Calu3 (cell line): ENCODE measurements at places on chromosomes 12 and 14.

DNA sequence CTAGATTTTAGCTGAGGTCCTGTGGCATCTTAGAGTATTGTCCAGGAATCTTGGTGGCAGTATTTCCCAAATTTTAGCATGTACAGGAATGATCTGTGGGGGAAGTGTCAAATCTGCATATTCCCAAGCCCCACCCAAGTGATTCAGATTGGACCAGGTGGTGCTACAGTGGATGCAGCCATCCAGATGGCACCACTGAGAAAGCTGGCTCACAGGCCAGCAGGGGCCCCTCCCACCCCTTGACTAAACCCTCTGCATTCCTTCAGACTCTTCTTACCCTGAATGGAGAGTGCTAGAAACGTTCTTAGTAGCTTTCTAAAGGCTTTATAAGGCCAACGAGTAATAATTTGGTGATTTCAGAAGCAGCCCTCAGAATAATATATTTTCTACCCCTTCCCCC lies 255.2 kb downstream of the NRXN3 start:
- DNase-seq = no peak

GRCh38 chr14:50388256-50388931 lies 8.3 kb downstream of the CDKL1 start:
- peak; percentile 30 for DNase-seq

- DNase-seq = no peak
These were observed 91.5 kb downstream of the FBXL14 start for GRCh38 chr12:1502831-1503230.

DNA sequence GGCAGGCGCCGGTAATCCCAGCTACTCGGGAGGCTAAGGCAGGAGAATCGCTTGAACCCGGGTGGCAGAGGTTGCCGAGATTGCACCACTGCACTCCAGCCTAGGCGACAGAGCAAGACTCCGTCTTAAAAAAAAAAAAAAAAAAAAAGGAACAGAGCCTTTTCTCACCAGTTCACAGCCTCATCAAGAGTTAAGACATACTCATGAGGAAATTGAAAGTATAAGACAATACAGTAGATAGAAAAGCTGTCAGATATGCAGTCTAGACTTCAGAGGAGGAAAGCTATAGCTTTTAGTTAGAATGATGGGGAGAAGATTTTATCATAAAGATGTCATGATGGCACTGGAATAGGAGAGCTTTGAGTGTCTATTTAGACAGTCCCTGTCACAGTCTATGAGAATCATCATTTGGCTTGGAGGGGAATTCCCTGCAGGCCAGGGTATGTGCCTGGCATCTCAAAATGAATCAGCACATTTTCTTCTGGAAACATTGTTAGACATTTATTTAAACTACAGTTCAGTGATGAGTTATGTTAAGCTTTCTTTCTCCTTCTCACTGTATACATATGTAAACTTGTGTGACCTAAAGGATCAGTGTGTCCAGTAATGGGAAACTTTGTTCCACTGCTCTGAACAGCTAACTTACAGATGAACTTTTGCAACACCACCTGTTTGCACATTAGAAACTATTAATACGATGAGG lies 2.9 kb upstream of the RAB35 start:
- no peak for DNase-seq

DNA sequence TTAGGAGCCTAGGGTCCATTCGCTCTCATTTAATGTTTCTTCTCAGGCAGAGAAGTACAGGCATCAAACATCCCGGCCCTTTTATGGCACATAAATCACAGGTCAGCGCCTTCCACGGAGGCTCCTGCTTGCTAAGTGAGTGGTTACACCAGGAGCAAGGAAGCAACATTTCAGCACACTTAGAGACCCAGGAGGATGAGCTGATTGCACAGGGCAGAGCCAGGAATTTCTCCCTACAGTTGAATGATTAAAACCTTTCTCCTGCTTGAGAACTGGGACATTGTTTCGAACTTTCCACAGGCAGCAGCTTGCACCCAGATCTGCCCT lies 233.4 kb downstream of the SPTSSA start:
- DNase-seq = no peak

DNA sequence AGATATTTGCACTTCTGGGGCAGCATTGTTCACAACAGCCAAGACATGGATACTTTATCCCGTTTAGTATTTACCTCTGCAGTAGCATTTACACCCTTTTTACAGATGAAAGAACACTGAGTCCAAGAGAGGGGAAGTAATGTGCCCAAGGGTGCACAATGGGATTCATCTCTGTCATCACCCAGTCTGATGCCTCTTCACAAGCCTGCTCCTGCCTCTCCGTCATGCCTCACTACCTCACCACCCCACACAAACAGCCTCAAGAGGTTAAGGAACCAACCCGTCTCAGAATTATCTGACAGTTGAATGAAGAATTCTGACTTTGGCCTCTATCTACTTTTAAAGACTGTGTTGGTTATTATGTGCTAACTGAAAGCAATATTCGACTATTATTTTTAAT lies 368.4 kb downstream of the ATP23 start:
- no peak for DNase-seq

GRCh38 chr12:105724641-105725040 lies 394.1 kb downstream of the C12orf75 start:
- no peak for DNase-seq

- DNase-seq = no peak
These were observed 13.9 kb downstream of the COPZ1 start for GRCh38 chr12:54338698-54339296.

- DNase-seq = peak; percentile 6
These were observed 225.8 kb downstream of the CRADD start for GRCh38 chr12:93902736-93903562.

GRCh38 chr12:49057888-49058287 lies 2.7 kb downstream of the KMT2D start:
- no peak for DNase-seq

DNA sequence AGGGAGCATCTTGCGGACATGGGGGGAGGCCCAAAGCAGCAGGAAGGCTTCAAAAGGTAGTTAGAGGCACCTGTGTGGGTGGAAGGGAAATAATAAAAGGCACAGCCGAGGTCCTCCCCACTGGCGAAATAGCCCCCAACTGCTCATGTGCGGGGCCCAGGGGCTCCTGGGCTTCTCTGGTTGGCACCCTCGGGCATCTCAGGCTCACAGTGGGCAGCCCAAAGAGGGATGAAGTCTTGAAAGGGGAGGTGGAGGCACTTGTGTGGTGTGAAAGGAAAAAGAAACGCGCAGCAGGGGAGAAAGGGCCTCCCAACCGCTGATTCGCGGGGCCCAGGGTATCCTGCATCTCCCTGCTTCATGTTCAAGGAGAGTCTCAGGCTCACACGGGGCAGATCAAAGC lies 579.4 kb downstream of the ALG10 start:
- DNase-seq = no peak

- DNase-seq = no peak
These were observed 80.4 kb upstream of the TRHDE start for GRCh38 chr12:72191761-72192160.

GRCh38 chr12:32558903-32559302 lies 120.2 kb upstream of the DNM1L start:
- DNase-seq = no peak

GRCh38 chr12:62192903-62193250 lies 67.3 kb upstream of the USP15 start:
- no peak for DNase-seq

DNA sequence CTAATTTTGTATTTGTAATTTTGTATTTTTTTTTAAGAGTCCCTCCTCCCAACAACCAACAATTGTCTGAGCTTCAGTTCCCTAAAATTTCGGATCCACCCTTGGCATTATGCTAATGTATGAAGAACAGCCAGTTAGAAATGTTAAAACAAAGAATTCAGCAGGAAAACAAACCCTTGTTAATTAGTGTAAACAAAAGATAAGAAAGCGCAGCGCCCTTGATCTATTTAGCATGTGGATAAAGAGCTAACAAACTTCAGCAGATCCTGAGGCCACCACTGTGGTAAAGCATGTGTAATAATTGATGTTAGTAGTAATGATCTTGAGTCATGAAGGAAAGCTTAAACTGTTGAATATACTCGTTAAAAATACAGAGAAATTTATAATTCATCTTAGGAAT lies 199.8 kb downstream of the TMX1 start:
- DNase-seq = no peak

- DNase-seq = no peak
These were observed 153.8 kb upstream of the DDHD1 start for GRCh38 chr14:53306911-53307310.

DNA sequence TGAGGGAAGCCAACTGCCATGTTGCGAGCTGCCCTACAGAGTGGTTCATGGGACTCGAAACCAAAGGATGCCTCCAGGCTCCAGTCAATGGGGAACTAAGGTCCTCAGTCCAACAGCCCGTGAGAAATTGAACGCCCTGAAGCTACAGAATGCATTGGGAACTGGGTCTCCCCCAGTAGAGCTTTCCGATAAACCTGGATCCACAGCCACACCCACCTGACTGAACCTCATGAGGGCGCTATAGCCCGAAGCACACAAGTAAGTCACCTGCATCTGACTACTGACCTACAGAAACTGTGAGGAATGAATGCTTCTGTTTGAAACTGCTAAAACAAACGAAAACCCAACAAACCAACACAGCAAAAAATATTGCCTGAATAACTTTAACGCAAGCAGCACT lies 1297.7 kb downstream of the AACS start:
- no peak for DNase-seq

- no peak for DNase-seq
These were observed 15.9 kb downstream of the DEGS2 start for GRCh38 chr14:100143523-100143922.

- DNase-seq = no peak
These were observed 6.7 kb downstream of the TRMT5 start for GRCh38 chr14:60974090-60974651.

DNA sequence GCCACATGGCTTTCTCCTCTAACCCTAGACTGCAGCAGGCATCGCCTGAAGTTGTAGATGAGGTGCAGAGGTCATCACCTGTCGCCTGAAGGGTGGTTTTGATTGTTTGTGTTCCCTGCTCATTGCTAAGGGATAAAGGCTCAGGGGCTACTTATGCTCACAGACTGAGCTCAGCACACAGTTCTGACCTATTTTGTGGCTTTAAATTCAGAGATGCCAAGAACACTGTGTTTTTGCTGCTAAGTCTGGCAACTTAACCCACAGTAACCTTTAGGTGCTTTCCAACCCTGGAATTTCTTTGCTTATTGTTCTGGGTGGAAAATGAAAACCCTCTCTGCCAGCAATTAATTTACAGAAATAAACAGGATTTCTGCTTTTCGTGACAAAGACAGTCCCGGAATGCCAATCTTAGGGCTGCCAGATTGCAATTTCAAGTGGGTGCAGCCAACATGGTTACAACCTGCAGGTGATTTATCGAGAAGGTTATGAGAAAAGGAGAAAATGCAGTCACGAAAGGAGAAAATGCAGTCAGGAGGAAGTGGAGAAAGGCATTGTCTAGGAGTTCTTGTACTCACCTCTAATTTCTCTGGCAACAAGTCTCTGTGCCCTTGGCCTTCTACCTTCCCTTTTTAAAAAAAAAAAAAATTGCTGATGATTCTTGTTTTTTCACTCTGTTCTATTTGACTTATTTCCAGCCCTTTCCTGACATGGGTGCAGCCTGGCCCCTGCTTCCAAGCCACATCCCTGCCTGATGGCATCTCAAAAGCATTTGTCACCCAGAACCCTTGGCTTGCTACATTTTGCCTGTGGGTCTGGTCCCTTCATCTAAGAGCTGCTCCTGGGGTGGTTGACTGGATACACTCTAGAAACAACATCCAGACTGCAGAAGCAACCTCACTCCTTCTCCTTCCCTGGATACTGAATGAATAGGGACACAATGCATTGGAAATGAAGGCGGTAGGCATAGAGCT lies 23.3 kb downstream of the NPC2 start:
- no peak for DNase-seq

DNA sequence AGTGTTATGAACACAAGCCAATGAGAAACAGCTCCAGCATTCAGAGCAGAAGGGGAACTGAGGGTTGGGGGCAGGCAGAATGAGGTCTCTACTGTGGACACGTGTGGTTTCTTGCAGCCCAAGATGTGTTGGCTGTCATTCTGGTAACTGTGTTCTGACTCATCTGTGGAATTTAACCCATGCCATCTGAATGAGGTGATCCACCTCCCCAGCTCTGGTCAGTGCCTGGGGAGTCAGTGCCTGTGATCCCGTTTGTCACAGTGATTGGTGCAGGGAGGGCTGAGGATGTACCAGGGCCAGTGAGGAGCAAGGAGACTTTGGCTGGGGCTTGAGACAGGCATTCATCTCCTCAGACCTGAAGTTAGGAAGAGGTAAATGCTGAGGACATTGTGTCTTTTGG lies 216.8 kb downstream of the MSRB3 start:
- DNase-seq = peak; percentile 18

DNA sequence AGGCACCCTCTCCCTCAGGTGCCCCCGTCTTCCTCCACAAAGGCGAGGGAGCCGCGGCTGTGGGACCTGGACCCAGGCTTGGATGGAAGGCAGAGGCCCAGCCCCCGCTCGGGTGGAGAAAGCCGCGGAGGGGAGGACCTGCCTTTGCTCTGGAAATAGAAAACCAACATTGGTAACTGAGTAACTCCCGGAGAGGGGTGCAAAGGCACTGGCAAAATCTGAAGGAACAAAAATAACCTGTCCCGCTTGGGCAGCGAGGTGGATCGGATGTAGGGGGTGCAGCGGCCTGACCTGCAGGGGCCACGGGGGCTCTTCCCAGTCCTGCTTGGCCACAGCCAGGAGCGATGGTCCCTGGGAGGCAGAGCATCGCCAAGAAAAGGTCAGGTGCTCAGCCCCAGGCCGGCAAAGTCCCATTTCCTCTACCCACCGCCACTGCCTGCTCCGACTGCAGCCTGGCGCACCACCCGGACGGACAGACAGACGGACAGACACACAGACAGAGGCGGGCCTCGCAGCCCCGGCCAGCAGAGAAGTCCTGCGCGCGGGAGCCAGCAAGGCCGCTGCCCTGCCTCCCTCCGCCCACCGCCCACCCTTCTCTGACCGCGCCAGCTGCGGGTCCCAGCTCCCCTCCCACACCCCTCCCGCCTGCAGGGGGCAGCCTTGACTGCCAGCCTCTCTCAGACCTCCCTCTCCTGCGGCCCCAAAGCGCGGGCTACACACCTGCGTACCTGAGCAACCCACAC lies 21.4 kb upstream of the TMEM106C start:
- no peak for DNase-seq

GRCh38 chr12:3364661-3365462 lies 126.1 kb upstream of the PRMT8 start:
- no peak for DNase-seq

DNA sequence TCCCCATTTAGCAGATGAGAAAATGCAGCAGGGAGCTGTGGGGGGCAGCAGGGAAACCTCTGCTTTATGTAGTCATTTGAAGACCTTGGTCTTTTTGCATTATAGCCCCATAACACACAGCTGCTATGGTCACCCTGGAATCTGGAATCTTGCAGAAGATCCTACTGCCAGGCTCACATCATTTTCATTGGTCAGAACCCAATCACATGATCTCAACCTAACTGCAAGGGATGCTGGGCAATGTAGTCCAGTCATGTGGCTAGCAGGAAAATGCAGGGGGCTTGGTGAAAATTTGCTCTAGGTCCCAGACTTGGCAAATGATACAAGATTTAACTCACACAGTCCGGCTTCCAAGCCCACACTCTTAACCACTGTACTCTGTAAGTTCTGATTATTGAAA lies 1028.7 kb downstream of the AACS start:
- DNase-seq = peak; percentile 11

- DNase-seq = no peak
These were observed 1090.8 kb downstream of the BCL11B start for GRCh38 chr14:98181241-98181640.

GRCh38 chr14:91095178-91095577 lies 18.7 kb upstream of the DGLUCY start:
- DNase-seq = no peak

GRCh38 chr12:53159195-53159839 lies 21.2 kb upstream of the ZNF740 start:
- peak; percentile 77 for DNase-seq

GRCh38 chr12:123938679-123939480 lies 33.8 kb downstream of the CCDC92 start:
- peak; percentile 26 for DNase-seq

GRCh38 chr12:5758347-5758746 lies 186.7 kb downstream of the ANO2 start:
- no peak for DNase-seq
